ENCODE measurements at places on chromosomes 7 and 10.

- no peak for DNase-seq
Observed at GRCh38 chr7:12941512-12941911, 254.1 kb downstream of the ARL4A start.

DNA sequence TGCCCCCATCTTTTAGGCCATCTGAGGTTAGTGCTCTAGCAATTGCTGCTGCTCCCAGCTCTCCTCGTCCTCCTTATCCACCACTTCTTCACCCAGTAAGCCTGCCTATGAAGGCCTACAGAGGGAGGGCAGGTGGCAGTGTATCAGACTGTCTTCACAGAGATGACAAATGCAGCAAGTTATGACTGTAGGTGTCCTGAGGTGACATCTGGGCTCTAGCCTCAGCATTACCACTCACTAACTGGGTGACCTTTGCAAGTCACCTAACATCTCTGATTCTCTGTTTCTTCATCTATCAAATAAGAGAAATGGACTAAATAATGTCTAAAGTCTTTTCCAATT is 151.6 kb downstream of the NOC3L start:
- no peak for DNase-seq

GRCh38 chr10:13080643-13081042 is 19.3 kb upstream of the OPTN start:
- no peak for DNase-seq

DNA sequence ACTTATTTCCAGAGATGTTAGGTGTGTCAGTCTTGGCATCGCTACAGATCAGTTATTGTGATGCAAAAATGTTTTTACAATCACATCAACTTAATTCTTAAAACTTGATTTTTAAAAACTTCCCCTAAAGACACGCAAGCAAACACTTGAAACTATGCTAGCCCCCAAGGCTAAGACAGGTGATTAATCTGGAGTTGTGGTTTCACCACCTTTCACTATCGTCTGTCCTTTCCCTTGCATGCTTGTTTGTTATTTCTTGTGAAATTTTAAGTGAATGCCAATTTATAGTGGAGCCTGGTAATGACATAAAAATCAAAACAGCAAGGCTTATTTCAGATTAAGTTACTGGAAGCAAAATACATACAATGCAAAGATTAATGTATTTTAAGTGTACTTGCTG is 70.4 kb downstream of the SLC35B4 start:
- DNase-seq = no peak

- DNase-seq = no peak
Observed at GRCh38 chr7:70542750-70543376, 589.1 kb upstream of the GALNT17 start.

- no peak for DNase-seq
Observed at GRCh38 chr10:91829268-91829667, 31.0 kb downstream of the TNKS2 start.

DNA sequence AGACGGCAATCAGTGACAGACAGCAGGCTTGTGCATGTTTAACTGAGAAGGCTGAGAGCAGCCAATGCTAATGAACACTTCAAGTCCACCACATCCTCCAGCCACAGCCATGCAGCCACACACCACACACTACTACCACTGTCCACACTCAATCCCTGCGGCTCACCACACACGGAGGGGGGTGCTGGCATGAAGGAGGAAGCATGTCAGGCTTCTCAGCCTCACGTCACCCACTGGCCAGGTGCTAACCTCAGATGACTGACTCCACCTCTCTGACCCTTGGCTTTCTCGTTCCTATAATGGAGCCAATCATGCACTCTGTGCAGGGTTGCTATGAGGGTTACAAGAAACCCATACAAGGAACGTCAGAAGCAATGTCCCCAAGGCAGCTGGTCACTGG is 165.4 kb upstream of the RNF32 start:
- no peak for DNase-seq

DNA sequence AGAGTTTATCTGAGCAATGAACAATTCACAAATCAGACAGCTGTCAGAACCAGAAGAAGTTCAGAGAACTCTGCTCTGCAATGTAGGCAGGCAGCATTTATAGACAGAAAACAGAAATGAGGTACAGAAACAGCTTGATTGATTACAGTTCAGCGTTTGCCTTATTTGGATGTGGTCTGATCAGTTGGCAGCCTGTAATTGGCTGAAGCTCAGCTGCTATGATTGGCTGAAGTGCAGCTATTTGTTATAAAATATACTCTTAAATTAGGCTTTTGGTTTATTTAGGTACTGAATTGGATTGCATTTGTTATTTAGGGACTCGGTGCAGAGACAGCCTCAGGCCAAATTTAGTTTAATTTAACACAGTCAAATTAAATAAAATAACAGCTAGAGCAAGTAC is 85.8 kb upstream of the JAZF1 start:
- DNase-seq = no peak

DNA sequence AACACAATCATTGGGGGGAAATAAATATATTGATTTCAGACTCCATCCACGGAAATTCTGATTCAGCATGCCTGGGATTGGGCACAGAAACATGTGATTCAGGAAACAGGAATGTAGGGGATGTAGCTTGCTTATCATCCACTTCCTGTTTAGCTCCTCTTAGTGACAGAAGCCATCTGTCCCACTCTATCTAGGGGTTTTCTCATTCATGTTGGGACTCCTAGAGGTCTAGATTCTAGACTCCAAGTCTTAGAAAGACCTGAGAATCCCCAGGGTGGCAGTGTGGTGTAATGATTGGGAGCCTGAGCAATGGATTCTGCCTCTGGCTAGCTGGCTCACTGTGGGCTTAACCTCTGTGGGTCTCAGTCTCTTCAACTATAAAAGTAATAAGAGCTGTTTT is 67.9 kb downstream of the CDK1 start:
- DNase-seq = no peak

- DNase-seq = no peak
Observed at GRCh38 chr10:130236711-130237110, 100.5 kb downstream of the GLRX3 start.

All from D341Med (cell line).